ENCODE measurements at places on chromosomes 7 and 10. TPM values are rescaled to one million over a fixed set of nuclear protein-coding genes. Genes with fewer than 3 reads are reported as not detected.
A peak's percentile ranks its signal among the peaks of the same experiment; 100 is the strongest.

DNA sequence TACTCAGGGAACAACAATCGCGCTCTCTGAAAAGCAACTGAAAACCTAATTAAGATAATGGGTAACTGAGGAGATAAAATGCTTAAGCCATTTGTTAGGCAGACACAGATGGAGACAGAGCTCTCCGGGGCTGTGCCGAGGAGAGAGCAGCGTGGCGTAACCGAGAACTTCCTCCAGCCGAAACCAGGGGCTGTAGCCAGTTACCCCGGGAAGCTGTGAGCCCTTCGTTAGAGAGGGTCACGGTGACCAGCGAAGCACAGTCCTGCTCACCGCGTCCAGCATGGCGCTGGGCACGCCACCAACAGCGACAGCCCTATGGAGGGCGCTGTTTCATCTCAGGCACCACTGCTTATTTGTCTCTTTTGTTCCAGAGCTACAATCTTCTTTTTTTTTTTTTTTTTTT lies 16.1 kb downstream of the PAPOLB start:
- no peak for DNase-seq

- peak; percentile 55 for DNase-seq
These were observed 988 bp upstream of the EN2 start for GRCh38 chr7:155456738-155457543.

Gene WDR86
- total RNA-seq: 34.7 TPM

Gene ACTA2
- total RNA-seq: 11,557 TPM

Gene C7orf57
- 1.2 TPM for total RNA-seq

Gene LRRD1
- 4.1 TPM for total RNA-seq
